ENCODE measurements at places on chromosomes 5 and 9.

DNA sequence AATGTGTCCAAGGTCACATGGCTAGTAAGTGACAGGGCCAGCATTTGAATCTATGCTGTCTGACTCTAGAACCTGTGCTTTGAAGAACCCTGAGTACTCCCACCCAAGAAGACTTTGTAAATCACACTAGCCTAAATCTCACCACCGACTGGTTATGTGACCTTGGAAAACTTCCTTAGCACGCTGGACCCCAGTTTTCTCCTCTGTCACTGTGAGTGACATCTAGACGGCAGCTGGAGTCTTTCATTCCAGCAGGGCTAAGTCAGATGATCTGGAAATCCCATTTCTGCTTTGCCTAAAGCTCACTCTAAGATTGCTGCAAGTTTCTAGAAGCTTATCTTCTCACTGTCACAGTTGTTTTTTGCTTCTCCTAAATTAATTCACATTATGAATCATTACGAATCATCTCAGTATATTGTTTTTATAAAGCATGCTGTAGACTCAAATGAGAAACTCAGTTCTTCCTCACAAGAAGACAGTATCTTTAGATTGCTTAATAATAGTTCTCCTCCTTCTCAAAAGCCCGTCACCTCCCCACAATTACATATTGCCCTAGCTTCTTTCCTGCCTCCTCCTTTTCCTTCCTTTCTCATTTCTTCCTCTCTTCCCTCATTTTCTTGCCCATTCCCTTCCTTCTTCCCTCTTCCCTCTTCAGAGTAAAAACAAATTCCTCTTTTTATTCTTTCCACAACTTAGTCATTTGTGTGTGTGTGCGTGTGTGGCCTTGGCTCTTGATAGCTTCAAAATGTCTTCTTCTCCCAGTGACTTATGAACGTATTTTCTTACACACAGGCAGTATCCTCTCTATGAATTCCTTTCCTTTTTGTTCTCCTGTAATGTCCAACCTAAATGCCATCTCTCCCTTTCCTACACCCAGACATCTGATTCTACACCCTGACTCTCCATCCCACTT lies 16.8 kb downstream of the ALDOB start:
- DNase-seq = peak; percentile 33

- peak; percentile 67 for DNase-seq
These were observed 437.8 kb downstream of the ARHGEF28 start for GRCh38 chr5:74063821-74064220.

GRCh38 chr5:88718736-88719135 lies 164.2 kb downstream of the MEF2C start:
- DNase-seq = no peak

DNA sequence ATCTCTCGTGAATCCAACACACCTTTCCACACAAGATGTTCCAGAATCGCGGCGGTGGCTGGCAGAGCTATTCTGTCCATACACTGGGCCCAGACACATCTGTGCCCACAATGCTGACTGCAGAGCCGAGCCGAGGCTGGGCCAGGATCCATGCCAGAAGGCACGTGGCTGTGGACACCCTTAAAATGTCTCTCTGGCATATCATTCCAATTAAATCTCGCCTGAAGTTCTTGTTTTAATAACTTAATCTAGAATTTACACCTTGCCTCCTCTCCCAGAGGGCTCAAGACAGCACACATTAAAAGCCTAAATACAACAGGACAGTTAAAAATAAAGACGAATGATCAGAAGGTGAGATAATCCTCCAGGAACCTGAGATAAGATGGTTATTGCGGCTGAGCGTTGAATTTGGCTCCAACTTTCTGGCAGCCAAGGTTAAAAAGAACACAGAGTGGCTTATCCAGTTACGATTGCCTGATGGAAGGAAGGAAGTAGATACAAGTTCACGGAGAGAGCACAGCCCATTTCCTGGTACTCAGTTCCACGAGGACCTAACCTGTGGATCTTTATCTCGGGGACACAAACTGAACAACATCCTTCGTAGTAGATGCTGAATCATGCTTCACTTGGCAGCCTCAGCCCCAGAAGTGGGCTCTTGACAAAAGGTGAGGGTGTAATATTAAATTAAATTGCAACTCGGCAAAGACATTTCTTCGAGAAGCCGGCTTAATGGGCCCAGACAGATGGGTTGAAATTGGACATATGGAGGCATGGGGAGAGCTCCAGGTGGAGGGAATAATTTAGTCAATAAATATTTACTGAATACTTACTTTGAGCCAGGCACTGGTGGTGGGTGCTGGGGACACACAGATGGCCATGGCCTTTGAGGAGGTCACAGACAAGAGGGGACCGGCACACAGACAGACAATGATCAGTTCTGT lies 86.0 kb upstream of the TBC1D2 start:
- DNase-seq = no peak

GRCh38 chr9:133716564-133717112 lies 21.5 kb downstream of the SARDH start:
- peak; percentile 38 for DNase-seq
